NCI-H1930 (cell line): ENCODE measurements at places on chromosomes 5 and 9.
A peak's percentile ranks its signal among the peaks of the same experiment; 100 is the strongest.

GRCh38 chr9:133754688-133755227 is 16.6 kb upstream of the SARDH start:
- no peak for DNase-seq

- no peak for DNase-seq
Measured at GRCh38 chr5:16600946-16601345, 15.9 kb downstream of the RETREG1 start.

- no peak for DNase-seq
Measured at GRCh38 chr5:172669386-172670004, 28.4 kb downstream of the NEURL1B start.

GRCh38 chr5:166719991-166720390 is 1571.5 kb upstream of the WWC1 start:
- no peak for DNase-seq

- peak; percentile 2 for DNase-seq
Measured at GRCh38 chr5:98827161-98827560, 53.7 kb downstream of the RGMB start.

DNA sequence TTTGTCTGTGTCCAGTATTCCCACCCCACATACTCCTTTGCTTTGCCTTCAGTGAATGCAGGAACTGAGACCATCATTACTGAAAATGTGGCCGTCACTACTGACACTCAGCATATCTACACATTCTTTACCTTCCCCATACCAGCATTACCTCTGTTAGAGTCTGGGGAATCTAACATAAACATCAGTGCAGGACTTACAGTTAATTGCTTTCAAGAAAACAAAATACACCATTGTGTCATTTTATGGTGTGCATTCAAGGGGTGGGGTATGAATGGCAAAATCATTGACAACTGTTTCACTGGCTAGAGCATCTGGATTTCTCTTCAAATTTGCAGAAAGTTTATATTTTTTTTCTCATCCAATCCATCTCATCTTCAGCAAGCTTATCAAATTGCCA is 731.4 kb upstream of the RIOK2 start:
- no peak for DNase-seq

DNA sequence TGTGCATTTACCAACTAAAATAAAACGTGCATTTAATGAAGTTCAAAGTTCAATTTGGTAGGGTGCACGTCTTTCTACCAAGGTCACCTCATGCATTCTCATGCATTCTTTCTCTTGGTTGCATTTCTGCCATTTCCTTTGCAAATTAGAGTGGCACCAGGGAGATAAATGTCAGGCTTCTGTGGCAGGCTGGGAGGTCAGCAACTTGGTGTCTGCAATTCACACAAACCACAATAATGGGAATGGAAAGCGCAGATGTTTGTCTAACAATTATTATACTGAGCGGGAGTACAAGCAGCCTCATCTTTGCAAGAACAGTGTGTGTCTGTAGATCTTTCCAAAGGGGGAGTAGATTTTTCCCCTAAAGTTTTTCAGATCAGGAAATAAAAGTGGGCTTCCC is 411.7 kb downstream of the DMRT2 start:
- DNase-seq = no peak

DNA sequence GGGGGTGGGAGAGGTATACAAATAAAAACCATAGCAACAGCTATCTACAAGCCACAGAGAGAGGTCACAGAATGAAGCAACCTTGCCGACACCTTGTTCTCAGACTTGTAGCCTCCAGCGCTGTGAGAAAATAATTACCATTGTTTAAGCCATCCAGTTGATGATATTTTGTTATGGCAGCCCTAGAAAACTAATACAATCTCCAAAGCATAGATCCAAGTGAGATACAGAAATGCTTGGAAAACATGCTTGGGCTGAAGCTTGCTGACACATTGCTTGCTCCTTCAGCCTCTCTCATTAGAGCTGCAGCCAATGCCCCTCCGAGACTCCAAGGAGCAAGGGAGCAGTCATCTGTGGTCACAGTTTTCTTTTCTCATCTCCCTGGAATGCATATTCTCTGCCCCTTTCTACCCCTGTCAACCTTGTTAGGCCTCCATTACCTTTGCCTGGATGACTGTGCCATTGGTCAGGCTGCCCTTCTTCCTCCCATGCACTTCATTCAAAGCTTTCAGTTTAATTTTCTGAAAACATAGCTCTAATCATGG is 401.4 kb upstream of the KLF4 start:
- no peak for DNase-seq

GRCh38 chr9:68730570-68731235 is 25.7 kb downstream of the PIP5K1B start:
- DNase-seq = no peak

GRCh38 chr5:156590978-156591377 is 259.1 kb upstream of the PPP1R2B start:
- no peak for DNase-seq

DNA sequence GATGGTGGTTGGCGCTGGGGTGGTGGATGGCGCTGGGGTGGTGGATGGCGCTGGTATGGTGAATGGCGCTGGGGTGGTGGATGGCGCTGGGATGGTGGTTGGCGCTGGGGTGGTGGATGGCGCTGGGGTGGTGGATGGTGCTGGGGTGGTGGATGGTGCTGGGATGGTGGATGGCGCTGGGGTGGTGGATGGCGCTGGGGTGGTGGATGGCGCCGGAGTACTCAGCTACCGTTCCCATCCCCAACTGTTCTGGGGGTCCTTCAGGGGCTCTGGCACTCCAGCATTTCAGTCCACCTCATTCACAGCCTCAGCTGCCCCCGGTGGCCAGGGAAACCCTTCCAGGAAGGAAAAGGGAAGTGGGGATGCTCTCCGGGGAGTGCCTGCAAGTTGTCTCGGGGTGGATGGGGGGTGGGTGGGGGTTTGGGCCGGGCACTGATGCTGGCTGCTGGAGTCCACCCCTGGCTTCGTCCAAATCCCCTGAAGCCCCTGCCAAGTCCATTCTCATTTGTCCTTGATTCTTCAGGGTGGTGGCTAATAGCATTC is 147.3 kb upstream of the COL5A1 start:
- no peak for DNase-seq
